ENCODE measurements at places on chromosomes 3 and 15.

- no peak for DNase-seq
Observed at GRCh38 chr3:51727500-51727899, 20.6 kb downstream of the GRM2 start.

DNA sequence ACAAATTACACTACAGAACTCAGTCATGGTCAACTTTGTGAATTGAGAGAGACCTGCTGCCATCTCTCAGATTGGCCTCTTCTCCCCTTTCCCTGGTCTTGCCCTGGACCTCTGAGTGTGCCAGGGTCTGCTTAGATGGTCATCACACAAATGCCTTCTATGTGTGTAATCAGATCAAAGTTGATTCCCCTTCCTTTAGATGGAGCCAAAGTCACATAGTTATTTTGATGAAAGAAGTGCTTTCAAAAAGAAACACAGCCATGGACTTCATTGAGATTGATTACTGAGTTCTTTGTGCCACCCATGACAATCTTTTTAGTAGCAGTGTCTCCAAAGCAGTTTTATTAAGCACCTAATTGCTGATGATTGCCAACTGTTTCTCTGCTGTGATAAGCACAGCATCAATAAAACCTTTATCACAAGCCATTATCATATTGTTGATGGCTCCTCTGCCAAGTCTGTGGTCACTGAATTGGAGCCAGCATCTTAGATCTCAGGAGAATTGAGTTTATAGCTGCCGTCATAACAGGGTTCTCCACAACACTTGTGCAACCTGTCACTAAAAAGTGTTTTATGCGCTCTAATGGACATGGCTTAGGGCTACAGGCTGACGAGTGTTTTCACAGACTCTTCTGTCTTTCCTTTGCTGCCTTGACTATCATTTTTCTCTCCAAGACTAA is 149.7 kb upstream of the NUDT16 start:
- no peak for DNase-seq

DNA sequence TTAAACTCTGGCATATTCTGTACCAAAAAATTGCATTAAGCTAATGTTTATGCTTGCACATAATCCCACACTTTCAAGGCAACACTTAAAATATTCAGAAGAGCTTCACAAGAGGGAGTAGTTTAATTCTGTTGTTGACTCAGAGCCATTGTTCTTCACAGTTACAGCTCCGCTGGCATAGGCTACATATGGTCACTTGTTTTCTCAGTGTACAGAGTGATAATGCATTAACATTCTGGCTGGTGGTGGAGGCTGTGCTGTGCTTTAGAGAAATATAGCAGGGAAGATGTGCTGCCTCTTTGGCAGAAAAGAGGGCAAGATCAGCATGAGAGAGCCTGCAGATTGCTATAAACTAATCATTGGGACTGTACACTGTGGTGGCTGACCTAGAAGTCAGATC is 13.3 kb downstream of the NLGN1 start:
- no peak for DNase-seq

- no peak for DNase-seq
Observed at GRCh38 chr15:70508561-70509281, 254.6 kb downstream of the UACA start.

- DNase-seq: no peak
Observed at GRCh38 chr15:85543741-85544155, 163.3 kb downstream of the AKAP13 start.

DNA sequence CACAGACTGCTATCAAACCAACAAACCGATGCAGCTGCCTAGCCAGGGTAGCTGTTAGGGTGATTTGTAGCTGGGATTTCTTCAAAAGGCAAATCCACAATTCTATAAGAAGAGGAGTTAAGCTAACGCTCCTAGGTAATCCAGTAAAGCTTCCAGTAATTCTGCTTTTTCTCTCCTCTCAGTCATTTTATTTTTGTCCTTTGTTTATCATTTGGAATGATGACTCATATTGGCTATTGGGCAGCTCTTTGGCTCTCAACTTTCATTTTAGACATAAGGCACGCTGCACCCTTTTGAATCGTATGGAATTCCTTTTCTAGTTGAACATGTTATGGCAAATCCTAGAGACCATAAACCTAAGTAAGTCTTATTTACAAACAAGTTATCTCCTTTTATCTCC is 53.2 kb upstream of the PPARG start:
- no peak for DNase-seq

GRCh38 chr3:172177046-172177445 is 137.7 kb downstream of the FNDC3B start:
- DNase-seq: no peak

DNA sequence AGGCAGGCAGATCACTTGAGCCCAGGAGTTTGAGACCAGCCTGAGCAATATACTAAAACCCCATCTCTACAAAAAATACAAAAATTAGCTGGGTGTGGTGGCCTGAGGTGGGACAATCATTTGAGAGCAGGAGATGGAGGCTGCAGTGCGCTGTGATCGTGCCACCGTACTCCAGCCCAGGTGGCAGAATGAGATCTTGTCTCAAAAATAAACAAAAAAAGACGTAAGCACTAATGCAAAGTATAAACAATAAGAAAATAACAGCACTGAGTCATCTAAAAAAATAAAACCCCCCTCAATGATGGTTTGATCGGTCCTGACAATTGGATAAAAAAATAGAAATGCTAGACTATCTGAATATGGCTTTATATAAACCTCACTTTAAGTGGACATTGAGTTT is 3.6 kb downstream of the PPP1R2 start:
- no peak for DNase-seq

GRCh38 chr15:100836501-100836900 is 43.1 kb upstream of the ALDH1A3 start:
- DNase-seq: no peak

GRCh38 chr3:58837856-58838255 is 171.3 kb upstream of the FAM3D start:
- DNase-seq: no peak

DNA sequence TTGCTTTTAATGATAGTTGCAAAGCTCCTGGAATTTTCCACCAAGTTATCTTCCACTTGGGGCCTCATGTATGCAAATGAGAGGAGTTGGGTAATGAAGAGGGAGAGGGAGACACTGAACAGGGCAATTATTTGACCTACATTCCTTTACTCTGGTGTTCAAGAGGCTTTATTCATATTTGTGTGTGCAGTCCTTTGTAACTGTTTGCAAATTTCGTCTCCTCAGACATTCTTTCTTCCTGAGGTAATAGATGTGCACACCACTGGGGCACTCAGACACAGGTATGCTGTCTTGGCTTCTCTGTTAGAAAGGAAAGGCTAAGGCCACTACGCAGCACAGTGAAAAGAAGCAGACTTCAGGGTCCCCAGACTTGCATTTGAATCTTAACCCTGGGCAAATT is 189.7 kb upstream of the IL12A start:
- DNase-seq: no peak

- no peak for DNase-seq
Observed at GRCh38 chr3:59138966-59139365, 89.1 kb upstream of the CFAP20DC start.

DNA sequence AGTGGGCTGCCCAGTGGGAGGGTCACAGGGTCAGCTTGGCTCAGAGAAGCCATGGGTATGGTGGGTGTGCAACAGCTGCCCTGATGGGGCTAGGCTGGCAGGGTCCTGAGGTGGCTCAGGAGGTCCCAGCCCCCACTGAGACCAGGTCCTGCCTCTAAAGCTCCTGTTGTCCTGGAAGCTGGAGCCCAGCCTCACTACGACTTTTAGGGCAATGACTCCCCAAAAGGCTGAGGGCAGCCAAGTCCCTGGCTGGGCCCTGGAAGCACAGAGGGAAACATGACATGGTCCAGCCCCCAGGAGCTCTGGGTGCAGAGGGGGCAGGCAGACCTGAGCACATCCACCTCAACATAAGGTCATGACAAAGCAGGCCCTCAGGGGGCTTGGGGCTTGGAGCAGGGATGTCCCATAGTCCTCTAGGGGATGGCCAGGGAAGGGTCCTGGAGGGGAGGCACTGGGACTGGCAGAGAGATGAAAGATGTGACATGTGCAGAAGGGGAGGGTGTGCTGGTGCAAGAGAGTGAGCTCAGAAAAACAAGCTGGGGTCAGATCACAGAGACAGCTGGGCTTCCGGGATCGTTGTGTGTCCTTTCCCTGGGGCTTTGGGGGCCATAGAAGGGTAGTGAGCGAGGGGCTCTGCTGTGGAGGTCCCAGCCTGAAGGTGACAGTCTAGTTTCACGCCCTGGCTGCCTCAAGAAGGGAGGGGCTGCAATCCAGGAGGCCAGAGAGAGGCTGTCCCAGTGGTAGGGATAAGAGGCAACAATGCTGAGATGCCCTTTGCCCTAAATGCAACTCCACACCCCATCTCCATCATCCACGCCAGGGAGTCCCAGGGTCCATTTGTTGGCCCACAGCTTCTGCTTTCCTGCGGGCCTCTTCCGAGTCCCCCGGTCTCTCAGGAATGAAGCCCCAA is 639 bp upstream of the ITIH3 start:
- DNase-seq: no peak

GRCh38 chr3:54987719-54988118 is 59.9 kb upstream of the LRTM1 start:
- DNase-seq: no peak
